Testis (tissue), 5 donors: ENCODE measurements at places on chromosomes 6 and 20. TPM values are rescaled to one million over a fixed set of nuclear protein-coding genes. Genes with fewer than 3 reads are reported as not detected.

ZNF831 gene
- total RNA-seq: 4.8 TPM

NT5E gene
- 33.8 TPM for total RNA-seq

VSTM2L gene
- 74.7 TPM for total RNA-seq

PRSS16 gene
- total RNA-seq: 7.9 TPM

OTOR gene
- total RNA-seq: not detected

RBM12 gene
- 40.8 TPM for total RNA-seq

KHDRBS2 gene
- total RNA-seq: 1.8 TPM

LKAAEAR1 gene
- total RNA-seq: 45.3 TPM

BCAS1 gene
- 3.3 TPM for total RNA-seq

POU5F1 gene
- total RNA-seq: 1.3 TPM

GNMT gene
- total RNA-seq: 1.7 TPM

PHACTR1 gene
- total RNA-seq: 6.5 TPM

PPP1R3G gene
- total RNA-seq: 1.3 TPM

MCHR2 gene
- 0.31 TPM for total RNA-seq

OPRM1 gene
- total RNA-seq: 4.0 TPM

RGS17 gene
- total RNA-seq: 3.1 TPM

SLC32A1 gene
- 0.55 TPM for total RNA-seq

VEGFA gene
- total RNA-seq: 6.1 TPM

CPNE5 gene
- total RNA-seq: 137 TPM

ERVFRD-1 gene
- not detected for total RNA-seq

CENPB gene
- total RNA-seq: 32.2 TPM

ENTPD6 gene
- 157 TPM for total RNA-seq

CTCFL gene
- total RNA-seq: 33.9 TPM

DAAM2 gene
- 66.1 TPM for total RNA-seq

UNC5CL gene
- total RNA-seq: 3.2 TPM

GPR63 gene
- 6.3 TPM for total RNA-seq

PLEKHG1 gene
- total RNA-seq: 130 TPM

TRIM10 gene
- not detected for total RNA-seq

CDH4 gene
- 3.3 TPM for total RNA-seq

CLPSL2 gene
- not detected for total RNA-seq

EYA2 gene
- 17.2 TPM for total RNA-seq

CLVS2 gene
- 0.16 TPM for total RNA-seq

MUCL3 gene
- total RNA-seq: not detected

ANKRD66 gene
- not detected for total RNA-seq

SERAC1 gene
- total RNA-seq: 20.2 TPM
